ENCODE measurements at places on chromosomes 7 and 10.
A peak's percentile ranks its signal among the peaks of the same experiment; 100 is the strongest.

- no peak for DNase-seq
These were observed 558.9 kb upstream of the MBL2 start for GRCh38 chr10:53331460-53331859.

GRCh38 chr7:134313543-134313942 is 3.2 kb downstream of the SLC35B4 start:
- no peak for DNase-seq

- no peak for DNase-seq
These were observed 53.5 kb downstream of the EPDR1 start for GRCh38 chr7:37973915-37974314.

GRCh38 chr7:47814905-47815613 is 133.2 kb downstream of the PKD1L1 start:
- DNase-seq, result no peak

DNA sequence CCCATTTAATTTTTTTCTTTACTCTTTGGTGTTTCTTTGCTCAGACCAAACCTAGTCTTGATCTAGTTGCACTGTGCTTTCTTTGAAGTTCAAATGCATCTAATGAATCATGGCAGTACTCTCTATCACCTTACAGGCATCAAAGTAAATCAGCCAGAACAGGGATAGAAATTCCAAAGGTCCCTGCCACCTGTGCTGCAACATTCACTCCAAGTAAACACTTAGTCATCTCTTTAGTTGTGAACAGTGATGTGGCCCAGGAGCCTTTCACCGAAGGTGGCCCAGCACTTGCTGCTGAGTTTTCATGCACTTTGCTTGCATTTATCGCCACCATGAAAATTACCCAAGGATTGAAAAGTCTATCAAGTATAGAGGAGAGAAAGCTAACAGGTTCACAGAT is 314.1 kb upstream of the ETV1 start:
- no peak for DNase-seq

- no peak for DNase-seq
These were observed 705.5 kb downstream of the AUTS2 start for GRCh38 chr7:70303780-70304179.

GRCh38 chr10:79159141-79159651 is 90.4 kb downstream of the ZMIZ1 start:
- DNase-seq, result peak; percentile 45

GRCh38 chr7:12738665-12739064 is 51.2 kb downstream of the ARL4A start:
- DNase-seq, result no peak

- DNase-seq, result no peak
These were observed 78.2 kb upstream of the CAV2 start for GRCh38 chr7:116421298-116421697.

- no peak for DNase-seq
These were observed 239.9 kb downstream of the CELF2 start for GRCh38 chr10:11257440-11258090.

- no peak for DNase-seq
These were observed 556.8 kb downstream of the DNAJB6 start for GRCh38 chr7:157893535-157894044.

- no peak for DNase-seq
These were observed 7.3 kb upstream of the ZNF22 start for GRCh38 chr10:44993226-44993921.

GRCh38 chr10:110357252-110357780 is 52.6 kb upstream of the SMNDC1 start:
- DNase-seq, result peak; percentile 89

DNA sequence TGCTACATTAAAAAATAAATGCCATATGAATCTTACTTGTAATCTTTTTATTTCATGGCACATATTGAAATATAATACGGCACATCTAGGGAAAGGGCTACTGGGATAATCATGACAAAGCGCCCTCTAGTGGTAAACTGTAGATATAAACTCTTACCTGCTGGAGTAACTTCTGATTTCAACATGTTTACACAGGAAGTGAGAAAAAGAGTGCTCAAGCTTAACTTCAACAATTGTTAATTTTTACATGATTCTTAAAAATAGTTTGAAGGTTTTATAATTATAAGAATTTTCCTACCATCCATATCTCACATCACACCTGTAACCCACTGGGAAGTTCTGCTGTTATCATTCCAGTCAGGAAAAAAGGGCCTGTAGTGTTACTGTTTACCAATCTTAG is 2.0 kb upstream of the HEPACAM2 start:
- DNase-seq, result peak; percentile 25

DNA sequence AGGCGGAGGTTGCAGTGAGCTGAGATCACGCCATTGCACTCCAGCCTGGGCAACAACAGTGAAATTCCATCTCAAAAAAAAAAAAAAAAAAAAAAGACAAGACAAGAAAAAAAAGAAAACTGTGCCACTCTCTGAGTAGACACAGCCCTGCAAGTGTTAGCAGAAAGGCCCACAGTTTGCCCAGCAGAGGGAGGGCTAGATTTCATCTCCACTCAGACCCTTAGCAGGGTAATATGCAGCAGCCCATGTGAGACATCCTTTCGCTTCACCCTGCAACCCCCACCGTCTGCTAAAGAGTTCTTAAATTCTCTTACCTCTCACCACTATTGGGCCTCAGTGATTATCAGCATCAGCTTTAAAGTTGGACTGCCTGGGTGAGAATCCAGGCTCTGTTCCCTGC is 38.2 kb downstream of the CTNNA3 start:
- no peak for DNase-seq

DNA sequence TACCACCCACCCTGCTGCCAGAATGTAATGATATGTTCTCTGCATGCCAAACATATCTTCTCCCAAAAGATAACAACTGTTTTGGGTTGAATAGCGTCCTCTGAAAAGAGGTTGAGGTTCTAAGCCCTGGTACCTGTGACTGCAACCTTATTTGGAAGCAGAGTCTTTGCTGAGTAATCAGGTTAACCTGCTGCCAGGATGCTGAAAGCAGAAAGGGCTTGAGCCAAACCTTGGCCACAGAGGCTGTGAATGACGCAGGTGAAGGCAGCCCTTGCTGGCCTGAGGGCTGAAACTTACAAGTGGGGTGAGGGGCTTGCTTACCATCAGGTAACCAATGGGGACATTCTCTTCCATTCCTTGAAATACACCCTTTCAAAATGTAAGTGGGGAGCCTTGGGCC is 151.8 kb upstream of the RHEB start:
- DNase-seq, result no peak

DNA sequence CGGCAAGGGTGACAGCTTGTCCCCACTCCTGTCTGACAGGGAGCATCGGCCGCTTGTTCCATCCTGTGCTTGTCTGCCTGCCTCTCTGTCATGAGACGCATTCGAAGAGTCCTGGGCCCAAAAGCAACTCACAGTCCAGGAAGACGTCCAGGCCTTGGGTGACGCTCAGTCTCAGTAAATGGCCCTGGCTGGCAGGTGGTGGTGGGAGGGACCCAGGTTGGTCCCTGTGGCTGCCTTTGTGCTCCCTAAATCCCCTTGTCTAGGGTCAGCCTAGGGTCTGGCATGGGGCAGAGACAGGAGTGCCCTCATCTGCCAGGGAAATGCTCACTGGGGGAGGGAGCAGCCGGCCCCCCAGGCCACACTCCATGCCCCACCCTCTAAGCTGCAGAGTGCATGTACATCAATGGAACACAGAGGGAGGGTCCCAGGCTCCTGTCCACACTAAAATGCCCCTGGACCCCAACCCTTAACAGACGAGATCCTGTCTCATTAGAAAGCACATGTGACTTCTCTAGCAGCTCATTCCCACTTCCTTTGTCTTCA is 295.2 kb upstream of the ZNF32 start:
- no peak for DNase-seq

GRCh38 chr10:97463363-97464132 is 17.6 kb downstream of the ZDHHC16 start:
- peak; percentile 68 for DNase-seq

DNA sequence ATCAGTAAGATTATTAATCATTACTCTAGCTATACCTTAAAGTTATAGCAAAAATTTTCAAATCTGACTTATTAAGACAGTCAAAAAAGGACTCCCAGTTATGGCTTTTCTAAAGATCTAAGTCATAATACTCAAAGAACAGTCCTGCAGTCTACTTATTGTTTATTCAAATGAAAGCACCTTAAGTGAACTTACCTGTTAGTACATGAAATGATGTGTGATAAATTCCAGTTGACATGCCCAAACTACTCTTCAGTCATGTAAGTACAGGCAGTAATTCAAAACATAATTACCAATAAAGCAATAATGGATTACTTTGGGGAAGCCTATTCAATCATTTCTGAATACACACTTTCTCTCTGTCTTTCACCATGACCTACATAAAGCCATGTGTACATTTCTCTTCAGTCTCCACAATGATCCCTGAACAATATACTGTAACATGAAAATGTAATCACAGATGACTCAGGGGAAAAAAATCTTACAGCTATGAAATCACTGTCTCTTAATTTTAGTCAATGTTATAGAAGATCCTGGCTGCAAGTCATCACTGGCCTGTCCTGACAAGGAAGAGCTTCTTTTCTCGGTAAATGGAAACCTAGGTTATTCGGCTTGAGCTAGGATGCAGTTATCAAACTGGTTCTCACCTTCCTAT is 420.7 kb upstream of the LRRTM3 start:
- DNase-seq, result peak; percentile 42

DNA sequence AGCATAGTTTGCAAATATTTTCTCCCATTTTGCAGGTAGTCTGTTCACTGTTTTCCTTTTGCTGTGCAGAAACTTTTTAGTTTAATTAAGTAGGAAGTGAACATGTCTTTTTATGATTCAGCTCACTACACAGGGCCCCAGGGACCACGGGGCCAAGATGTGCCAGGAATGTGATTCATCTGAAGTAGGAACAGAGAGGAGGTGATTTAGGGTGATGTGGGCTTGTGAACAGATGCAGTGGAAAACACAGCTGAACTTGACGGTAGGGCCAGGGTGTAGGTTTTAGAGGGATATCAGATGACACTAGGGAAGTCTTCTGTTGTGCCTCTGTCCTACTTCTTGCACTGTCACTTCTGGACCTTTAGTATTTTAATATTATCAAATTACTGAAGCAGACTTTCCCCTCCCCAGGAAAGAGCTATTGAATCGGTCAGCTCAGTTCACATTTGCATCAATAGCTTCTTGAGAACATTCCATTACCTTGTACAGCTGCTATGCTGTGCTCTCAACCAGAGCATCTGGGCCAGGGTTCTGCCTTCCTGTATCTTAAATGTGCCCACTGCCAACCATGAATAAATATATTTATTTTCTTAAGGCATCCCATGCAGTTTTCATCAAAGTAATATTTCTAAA is 96.9 kb downstream of the OSBPL3 start:
- peak; percentile 76 for DNase-seq

DNA sequence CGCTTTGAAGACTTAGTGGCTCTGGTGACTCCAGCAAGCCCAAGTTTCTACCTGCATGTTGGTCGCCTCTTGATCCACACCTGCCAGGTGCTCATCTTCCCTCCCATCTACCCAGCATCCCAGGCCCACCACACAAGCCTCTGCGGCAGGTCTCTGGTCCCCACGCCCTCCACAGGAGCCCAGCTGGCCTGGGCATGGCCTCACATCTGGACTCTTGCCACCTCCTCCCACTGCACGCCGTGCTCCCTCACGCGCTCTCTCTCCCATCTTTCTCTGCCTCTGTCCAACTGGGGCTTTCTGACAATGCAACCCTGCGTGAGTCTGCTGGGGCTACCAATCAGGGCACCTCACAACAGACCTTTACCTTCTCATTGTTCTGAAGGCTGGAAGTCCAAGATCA is 50.2 kb upstream of the FGFR2 start:
- DNase-seq, result no peak

DNA sequence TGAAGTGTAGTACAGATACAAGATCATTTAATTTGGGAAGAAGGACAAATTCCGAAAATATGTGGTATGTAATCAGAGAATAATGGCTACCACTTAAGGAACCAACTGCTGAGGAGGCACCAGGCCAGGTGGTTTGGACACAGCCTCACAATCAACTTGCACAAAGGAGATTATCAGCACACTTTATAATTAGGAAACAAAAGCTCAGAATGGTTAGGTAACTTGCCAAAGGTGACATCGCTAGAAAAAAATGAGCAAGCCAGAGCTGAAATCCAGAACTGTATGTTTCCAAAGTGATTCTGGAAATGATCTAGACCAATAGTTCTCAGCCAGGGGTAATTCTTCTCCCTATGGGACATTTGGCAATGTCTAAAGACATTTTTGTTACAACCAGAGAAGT is 36.6 kb downstream of the ERCC6 start:
- DNase-seq, result no peak

DNA sequence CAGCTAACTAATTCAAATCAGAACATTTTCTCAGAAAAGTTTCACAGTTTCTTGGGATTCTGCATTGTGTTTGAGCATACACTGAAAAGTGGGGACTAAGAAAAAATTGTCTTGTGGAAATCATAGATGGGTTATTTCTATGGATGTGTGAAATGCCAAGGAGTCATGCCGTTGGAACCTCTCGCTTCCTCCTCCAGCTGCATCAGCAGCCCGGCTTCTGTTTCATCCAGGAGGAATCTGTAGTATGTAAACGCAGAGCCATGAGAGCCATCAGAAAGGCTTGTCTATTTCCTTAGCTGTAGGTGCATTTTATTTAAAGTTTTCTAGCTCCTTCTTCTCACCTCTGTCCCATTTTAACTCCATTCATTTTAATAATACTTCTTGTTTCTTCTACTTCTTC is 1144.1 kb downstream of the GATA3 start:
- DNase-seq, result peak; percentile 33

- no peak for DNase-seq
These were observed 1.3 kb downstream of the NFE2L3 start for GRCh38 chr7:26153241-26153822.

DNA sequence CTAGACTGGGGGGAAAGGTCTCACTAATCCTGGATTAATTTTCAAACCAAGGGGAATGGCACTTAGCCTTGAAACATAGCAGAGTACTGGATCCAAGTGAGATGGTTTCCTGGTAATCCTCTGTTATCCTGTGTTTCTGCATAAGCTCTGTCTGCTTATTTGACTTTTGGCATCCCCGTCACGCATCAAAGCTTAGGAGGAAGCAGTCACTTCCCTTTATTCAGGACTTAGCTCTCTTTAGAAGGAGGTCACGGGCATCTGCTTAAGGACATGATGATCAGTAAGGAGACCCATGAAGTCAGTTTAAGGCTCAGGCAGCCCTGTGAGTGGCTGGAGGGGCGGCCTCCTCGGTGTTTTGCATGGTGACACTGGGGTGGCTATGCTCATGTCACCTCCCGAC is 30.0 kb downstream of the TSPAN15 start:
- no peak for DNase-seq

GRCh38 chr10:115829521-115830205 is 443.3 kb downstream of the GFRA1 start:
- peak; percentile 39 for DNase-seq

Data from HS-5 (cell line).